ENCODE measurements at places on chromosomes 3 and 15. TPM values are rescaled to one million over a fixed set of nuclear protein-coding genes. Genes with fewer than 3 reads are reported as not detected.

GHSR gene
- total RNA-seq: not detected

GALNT15 gene
- not detected for total RNA-seq

AHSG gene
- total RNA-seq: not detected

COL8A1 gene
- total RNA-seq: 4.7 TPM

TRPM7 gene
- 27.0 TPM for total RNA-seq

ILDR1 gene
- not detected for total RNA-seq

NPAP1 gene
- under 0.01 TPM for total RNA-seq

CCDC80 gene
- 6.2 TPM for total RNA-seq

SI gene
- total RNA-seq: not detected

PIGZ gene
- 0.29 TPM for total RNA-seq

FBXL22 gene
- total RNA-seq: 0.34 TPM

WDR93 gene
- total RNA-seq: not detected

GATA2 gene
- total RNA-seq: 6.3 TPM

MYRIP gene
- not detected for total RNA-seq
